GM06990 (cell line): ENCODE measurements at places on chromosomes 1 and 21.

DNA sequence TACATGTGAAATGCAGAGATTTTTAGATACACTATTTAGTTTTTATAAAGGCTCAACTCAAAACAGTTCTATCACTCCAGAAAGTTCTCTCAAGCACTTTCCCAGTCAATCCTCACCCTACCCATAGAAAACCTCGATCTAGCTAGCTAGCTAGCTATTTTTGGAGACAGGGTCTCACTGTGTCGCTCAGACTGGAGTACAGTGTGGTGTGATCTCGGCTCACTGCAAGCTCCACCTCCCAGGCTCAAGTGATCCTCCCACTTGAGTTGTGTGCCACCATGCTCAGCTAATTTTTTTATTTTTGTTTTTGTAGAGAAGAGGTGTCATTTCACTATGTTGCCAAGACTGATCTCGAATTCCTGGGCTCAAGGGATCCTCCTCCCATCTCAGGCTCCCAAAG is 236.9 kb downstream of the RERE start:
- no peak for DNase-seq

DNA sequence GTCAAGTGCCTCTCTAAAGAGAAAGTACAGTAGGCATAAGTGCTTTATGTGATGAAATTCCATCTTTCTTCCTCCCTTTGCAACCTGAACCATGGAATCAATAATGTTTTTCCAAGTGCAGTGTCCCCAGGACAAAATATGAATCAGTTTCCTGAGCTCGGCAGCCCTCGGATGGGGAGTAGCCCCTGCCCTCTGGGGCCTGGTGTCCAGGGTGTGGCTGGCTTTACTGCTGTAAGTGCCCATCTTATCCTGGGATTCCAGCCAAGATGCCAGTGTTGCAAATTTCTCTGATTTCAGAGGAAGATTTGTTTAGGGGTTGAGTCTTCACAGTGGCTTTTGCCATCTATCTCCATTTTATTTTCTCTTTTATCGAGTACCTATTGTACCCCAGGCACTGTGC is 40.5 kb upstream of the SRP9 start:
- no peak for DNase-seq

DNA sequence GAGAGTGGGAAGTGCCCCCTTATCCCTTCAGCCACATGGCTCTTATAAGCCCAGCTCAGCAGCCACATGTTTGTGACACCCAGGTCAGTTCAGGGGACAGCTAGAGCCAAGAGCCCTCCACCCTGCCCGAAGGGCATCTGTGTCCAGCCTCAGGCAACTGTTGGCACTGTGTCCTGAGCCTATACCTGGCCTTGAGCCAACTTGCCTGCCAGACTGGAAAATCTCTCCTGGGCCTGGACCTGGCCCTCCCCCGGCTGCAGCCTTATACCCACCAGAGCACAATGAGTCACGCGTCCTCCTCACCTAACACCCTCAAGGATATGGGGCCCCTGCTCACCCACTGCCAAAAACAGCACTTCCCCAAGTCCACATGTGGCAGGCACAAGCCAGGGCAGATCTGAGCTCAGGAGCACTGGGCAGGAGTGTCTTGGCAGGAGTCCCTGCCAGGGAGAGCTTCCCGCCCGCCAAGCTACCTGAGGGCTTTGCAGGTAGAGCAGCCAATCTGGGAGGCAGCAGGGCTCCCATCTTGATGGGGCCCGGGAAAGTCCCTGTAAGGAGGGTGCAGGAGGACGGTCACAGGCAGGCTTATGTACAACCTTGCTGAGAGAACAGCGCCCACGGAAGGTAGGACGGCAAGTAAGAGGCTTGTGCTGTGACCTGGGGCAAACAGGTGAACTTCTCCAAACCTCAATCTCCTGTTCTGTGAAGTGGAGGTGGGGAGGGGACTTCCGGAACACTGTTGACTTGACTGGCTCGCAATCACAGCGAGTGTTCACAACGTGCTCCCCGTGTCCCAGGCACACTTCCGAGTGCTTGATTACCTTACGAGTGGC is 19.8 kb upstream of the HSPG2 start:
- DNase-seq: no peak

DNA sequence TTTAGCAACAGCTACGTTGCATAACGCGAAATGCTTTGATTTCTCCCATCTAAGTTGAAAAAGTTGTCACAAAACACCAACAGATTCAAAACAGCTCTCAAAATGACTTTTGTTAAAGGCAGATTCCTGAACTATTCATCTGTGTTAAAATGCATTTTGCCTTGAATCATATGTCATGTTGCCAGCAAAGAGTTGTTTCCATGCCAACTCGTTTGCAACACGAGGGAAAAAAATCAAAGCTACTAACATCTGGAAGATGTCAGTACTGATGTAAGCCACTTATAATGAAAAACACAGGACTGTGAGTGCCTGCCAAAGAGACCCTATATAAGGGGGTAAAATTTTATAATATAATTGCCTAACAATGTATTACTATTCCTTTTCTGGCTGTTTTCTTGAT is 182.7 kb upstream of the PTBP2 start:
- DNase-seq: no peak

GRCh38 chr1:21859669-21860179 is 47.7 kb downstream of the LDLRAD2 start:
- no peak for DNase-seq

DNA sequence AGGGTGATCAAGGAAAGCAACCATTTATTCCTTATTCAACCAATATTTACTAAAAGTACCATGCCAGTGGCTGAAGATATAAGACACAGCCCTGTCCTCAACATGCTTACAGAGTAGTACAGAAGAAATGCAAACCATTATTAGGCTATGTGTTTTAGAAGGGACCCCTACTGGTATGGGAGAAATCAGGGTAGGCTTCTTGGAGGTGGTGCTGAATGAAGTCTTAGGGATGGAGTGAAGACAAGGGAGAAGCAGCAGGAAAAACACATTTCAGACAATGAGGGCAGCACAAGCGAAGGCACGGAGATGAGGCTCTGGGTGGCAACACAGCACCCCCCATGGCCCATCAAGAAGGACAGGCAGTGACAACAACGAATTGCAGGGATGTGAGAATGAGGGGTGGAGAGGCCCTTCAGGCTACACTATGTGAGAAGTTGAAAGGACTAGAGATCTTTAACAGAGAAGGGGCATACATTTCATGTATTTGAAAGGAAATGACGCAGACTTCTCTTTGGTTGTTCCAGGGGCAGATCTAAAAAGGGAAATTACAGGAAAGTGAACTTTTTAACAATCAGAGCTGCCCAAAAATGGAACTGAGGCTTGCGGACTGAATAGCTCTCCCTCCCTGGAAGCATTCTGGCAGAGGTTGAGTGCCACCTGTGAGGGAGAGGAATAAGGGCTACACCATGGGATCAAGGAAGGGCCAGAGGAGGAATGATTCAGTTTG is 16.8 kb upstream of the CD58 start:
- no peak for DNase-seq

- peak; percentile 0 for DNase-seq
These were observed 4.9 kb downstream of the COL6A1 start for GRCh38 chr21:45986316-45987051.

DNA sequence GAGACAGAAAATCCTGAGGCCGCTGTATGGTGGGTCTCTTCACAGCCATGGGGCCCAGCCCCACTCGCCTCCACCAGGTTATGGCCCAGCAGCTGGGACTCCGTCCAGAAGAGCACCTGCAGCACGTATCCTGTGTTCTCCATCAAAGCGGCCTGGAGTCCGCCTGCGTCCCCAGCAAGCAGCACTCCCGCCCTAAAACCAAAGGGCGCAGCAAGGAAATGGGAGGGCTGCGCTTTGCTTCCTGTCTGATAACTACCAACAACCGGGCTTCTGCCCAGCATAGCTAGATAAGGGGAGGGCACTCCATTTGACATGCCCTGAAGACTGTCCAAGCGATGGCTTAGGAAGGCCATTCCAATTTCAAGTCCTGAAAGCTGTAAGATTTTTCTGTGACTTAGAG is 119.9 kb downstream of the KCNJ15 start:
- no peak for DNase-seq

- DNase-seq: no peak
These were observed 161.2 kb downstream of the PSMG1 start for GRCh38 chr21:39022035-39022434.

DNA sequence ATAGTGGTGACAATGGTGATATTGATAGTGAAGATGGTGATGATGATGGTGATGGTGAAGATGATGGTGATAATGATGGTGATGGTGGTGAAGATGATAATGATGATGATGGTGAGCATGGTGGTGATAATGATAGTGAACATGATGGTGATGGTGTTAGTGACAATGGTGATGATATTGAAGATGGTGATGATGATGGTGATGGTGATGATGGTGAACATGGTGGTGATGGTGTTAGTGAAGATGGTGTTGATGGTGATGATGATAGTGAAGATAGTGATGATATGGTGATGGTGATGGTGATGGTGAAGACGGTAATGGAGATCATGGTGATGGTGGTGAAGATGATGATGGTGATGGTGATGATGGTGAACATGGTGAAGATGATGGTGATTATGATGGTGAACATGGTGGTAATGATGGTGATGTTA is 259.2 kb downstream of the MATN1 start:
- DNase-seq: no peak

DNA sequence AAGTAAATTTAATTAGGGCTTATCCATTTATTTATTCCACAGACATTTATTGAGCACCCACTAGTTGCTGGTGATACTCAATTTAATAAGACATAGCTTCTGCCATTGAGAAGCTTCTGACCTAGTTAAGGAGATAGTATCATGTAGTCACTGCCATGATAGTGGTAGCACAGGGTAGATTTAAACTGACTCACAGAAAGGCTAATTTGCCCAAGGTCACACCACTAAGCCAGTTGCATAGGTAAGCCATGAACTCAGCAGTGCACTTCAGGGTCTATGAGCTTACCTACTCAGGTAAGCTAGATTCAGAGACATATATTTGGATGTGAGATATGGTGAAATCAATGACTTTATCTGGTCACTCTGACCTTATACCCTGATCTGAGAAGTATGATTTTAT is 168.4 kb downstream of the TNFSF18 start:
- no peak for DNase-seq

DNA sequence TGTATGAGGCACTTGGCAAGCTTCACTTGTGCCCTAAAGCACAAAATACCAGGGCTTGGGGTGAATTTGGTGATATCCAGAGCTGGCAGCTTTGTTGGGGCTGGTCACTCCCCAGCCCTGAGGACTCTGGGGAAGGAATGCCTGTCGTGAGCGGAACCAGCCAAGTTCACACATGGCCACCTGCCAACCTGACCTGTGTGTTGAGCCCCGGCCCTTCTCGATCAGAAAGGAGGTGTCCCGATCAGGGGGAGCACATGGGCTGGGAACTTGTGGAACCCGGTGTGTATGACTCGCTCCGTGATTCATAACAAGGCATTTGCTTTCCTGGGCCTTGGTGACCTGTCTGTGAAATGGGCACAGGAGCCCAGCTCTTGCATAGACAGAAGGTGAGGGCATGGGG is 43.1 kb downstream of the AGPAT3 start:
- DNase-seq: no peak

DNA sequence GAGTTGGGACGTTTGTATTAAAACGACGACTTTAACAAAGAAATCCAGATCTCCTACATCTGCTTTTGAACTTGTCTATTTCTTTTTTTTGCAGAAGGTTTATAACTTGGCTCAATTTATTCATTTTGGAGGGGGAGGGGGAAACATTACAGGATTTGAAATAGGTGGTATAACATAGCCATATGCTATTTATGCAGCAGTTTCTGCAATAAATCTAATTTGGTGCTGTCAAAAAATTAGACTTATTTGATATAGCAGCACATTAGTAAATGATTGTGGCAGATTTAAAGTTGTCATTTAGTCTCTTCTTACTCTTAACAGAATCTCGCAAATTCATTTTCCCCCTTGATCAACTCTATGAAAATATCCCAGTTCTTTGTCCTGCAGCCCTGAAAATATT is 138.2 kb downstream of the SDCCAG8 start:
- DNase-seq: no peak

GRCh38 chr1:233097959-233098580 is 147.7 kb downstream of the NTPCR start:
- no peak for DNase-seq

GRCh38 chr1:99670583-99670982 is 24.7 kb downstream of the PALMD start:
- DNase-seq: no peak

GRCh38 chr1:9275161-9275560 is 17.5 kb upstream of the SPSB1 start:
- no peak for DNase-seq

DNA sequence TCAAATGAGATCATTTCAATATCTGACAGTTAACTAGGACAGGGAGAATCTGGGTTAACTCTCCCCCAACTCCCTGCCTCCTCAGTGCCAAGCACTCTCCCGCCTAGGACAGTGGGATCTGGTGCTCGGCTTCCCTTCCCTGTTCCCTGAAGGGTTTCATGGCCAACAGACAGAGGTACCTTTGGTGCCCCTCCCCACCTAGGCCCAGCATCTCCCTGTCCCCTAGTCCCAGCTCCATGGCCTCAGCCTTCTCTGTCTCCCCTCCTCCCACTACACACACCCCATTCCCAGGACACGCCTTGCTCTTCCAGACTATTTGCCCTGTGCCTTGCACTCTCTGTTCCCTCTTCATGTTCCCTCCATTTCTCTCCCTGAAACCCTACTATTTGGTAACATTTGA is 77.1 kb downstream of the CD247 start:
- no peak for DNase-seq

DNA sequence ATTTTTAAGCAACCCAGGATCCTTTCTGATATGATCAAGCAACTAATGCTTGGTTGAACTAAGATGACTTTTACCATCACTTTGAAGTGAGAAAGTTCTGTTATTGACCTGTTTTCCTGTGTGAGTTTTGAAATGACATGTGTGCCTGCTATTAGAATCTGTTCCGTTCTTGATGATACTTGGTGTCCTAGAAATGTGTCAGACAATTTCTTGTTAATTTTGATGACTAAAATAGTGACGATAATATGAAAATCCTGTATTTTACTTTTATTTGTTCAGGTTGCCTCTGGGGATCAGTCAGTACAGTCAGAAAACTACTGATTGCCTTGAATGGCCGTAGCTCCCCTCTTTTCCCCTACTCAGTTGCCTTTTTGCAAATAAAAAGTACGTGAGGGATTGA is 228.0 kb downstream of the RYR2 start:
- DNase-seq: no peak

DNA sequence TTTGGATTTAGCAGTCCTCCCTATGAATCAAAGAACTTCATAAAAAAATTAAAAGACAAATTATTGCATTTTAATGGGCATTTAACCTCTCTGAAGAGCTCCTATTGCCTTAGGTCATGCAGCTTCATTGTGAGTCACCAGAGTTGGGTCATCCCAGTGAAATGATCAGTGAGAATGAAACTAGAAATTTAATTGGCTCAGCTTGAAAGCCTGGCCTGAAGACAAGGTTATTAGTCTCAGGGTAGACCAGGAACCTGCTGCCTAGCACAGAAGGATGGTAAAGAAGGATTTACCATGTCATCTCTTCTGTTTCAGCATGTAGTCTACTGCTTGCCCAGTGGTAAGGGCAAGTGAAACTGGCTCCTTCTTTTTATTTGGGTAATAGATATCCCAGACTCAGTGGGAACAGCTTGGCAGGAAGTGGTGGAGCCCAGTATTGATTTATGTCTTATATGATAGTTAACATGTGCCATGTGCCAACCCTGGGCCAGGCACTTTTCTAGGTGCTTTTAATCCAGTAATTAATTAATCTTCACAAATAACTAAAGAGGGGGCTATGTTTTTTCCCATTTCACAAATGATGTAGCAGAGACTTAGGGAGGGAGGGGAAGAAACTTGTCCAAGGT is 23.6 kb downstream of the LAMC2 start:
- peak; percentile 16 for DNase-seq
